CD14-positive monocyte (primary cell): ENCODE measurements at places on chromosomes 1 and 21. TPM values are rescaled to one million over a fixed set of nuclear protein-coding genes. Genes with fewer than 3 reads are reported as not detected.

DNA sequence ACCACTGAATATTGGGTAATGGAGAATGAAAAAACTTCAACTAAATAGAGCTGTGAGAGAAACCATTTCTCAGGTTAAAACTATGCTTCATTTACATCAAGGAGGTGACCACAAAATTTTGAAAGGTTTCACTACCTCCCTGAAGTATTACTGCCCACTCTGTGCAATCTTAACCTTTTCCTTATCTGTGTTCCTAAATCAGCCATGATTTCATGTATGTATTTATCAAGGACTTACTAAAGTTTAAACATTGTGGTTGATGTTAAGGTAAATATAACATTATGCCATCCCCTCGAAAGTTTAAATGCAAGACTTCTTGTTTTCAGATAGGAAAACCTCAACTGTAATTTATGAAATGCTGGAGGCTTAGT lies 84.4 kb downstream of the CLEC20A start:
- no peaks in the 10 kb centered on the region for H3K4me1 ChIP-seq
- no peaks in the 10 kb centered on the region for H3K36me3 ChIP-seq
- H3K27me3 ChIP-seq = no peaks in the 10 kb centered on the region
- no peak overlapping the region for H3K27ac ChIP-seq
- no peak for DNase-seq
- no peak overlapping the region for H3K4me3 ChIP-seq

Gene SV2A
- polyA plus RNA-seq = 0.17 TPM

Gene SPRR2G
- not detected for polyA plus RNA-seq

Gene WNT4
- not detected for polyA plus RNA-seq

- H3K4me1 ChIP-seq = no peaks in the 10 kb centered on the region
- DNase-seq = no peak
- H3K27ac ChIP-seq = no peak overlapping the region
- H3K27me3 ChIP-seq = no peaks in the 10 kb centered on the region
Measured at GRCh38 chr1:242245255-242245654, 246.4 kb upstream of the MAP1LC3C start.

Gene CFAP107
- not detected for polyA plus RNA-seq

Gene PLCH2
- polyA plus RNA-seq = not detected

DNA sequence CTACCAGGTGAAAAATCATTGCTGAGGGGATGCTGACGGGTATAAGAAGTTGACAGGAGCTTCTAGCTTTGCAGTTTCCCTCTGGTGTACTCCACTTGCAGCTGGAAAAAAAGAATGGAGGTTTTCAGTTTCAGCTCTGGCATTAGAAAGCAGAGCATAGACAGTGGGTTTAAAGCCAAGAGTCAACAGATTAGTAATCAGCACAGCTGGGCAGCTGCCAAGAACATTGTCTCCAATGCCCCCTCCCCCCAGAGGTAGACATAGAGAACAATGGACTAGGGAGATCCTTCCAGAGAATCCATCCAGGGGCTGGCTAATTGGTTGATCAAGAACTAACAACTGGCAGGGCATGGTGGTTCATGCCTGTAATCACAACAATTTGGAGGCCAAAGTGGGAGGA lies 10.1 kb upstream of the ZBTB8B start:
- no peak overlapping the region for H3K4me3 ChIP-seq
- no peaks in the 10 kb centered on the region for H3K4me1 ChIP-seq
- H3K27me3 ChIP-seq = peaks cover 5% of the 10 kb centered on the region
- no peak for DNase-seq
- H3K27ac ChIP-seq = no peak overlapping the region

DNA sequence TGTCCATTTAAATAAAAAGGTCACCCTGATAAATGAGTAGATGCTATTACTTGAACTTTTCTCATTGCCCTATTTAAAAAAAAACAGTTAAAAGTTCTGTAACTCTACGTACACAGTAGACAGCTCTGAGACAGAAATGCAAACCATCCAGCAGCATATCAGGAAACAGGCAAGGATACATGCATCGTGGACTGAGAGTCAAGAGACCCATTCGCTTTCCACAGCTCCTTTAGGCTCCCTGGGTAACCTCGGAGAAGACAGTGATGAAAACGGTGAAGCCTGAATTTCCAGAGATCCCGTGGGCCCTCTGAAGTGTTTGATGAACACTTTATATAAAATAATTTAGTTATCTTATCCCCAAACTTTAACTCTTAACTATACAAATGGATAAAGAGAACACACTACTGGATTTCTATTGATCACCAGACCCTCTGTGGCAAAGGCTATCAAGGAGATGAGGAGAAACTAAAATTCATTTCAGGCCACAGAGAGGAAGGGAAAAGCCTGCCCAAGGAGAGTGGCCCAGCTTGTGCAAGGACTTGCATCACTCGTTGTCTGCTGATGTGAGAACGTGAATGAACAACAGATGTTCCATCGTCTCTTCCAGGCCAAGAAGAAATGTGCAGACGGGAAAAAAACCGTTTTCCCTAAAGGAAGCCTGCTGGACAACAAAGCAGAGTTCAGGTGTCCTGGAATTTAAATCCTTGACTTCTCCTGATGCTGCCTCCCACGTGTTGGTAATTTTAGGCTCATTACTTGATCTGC lies 131.0 kb downstream of the TGFBR3 start:
- H3K27ac ChIP-seq = no peak overlapping the region
- H3K4me3 ChIP-seq = no peak overlapping the region
- H3K36me3 ChIP-seq = no peaks in the 10 kb centered on the region
- no peaks in the 10 kb centered on the region for H3K4me1 ChIP-seq
- no peaks in the 10 kb centered on the region for H3K27me3 ChIP-seq
- DNase-seq = no peak

- H3K4me3 ChIP-seq = no peak overlapping the region
Measured at GRCh38 chr21:37402251-37402867, 35.8 kb downstream of the DYRK1A start.

- DNase-seq = no peak
- H3K4me1 ChIP-seq = peaks cover 18% of the 10 kb centered on the region
- no peaks in the 10 kb centered on the region for H3K36me3 ChIP-seq
- no peak overlapping the region for H3K4me3 ChIP-seq
- no peaks in the 10 kb centered on the region for H3K27me3 ChIP-seq
- no peak overlapping the region for H3K27ac ChIP-seq
Measured at GRCh38 chr1:100253552-100253951, 3.9 kb upstream of the DBT start.

Gene S100A3
- polyA plus RNA-seq = 0.11 and 0.31 TPM in 2 replicates

DNA sequence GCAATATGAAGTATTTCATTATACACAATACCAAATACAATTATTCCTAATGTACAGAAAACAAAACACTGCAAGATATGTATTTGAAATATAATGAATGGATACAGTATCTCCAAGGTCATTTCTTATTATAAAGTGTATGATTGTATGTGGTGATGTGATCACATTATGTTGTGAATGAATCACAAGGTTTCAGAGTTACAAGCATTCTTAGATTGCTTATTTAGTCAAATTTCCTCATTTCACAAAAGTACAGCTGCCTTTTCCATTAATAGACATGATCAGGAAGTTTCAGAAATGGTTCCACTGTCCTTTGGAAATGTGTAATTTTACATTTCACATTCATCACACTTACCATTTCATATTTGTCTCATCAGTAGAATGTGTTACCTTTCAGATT lies 28.3 kb upstream of the NEK7 start:
- H3K36me3 ChIP-seq = no peaks in the 10 kb centered on the region
- no peak for DNase-seq
- H3K4me1 ChIP-seq = no peaks in the 10 kb centered on the region
- H3K27ac ChIP-seq = no peak overlapping the region

Gene PPFIA4
- polyA plus RNA-seq = 1.0 TPM

Gene NAV1
- polyA plus RNA-seq = 0.37 TPM

DNA sequence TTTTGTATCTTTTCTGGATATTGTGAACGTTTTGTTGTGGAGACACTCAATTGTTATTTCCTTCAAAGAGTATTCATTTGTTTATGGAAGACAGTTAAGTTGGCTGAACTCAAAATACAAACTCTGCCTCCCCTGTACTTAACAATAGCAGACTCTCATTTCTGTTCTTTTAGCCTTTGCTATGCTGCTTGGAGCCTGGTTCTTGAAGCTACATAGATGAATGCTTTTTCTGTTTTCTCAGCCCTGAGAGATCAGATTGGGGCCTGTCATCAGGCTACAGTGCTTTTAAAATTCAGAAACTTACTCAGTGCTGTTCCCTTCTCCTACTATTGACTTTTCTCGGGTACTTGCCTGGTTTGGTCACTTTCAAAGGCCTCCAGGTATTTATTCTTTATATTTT lies 215.7 kb upstream of the LYPLAL1 start:
- no peaks in the 10 kb centered on the region for H3K4me1 ChIP-seq
- H3K27me3 ChIP-seq = no peaks in the 10 kb centered on the region
- H3K27ac ChIP-seq = no peak overlapping the region
- no peak overlapping the region for H3K4me3 ChIP-seq
- DNase-seq = no peak
